Stimulated activated CD4-positive, alpha-beta T cell treated with anti-CD3 and anti-CD28 coated beads, TNF-alpha, amount 100 ng/mL, for 4 hours (primary cell): ENCODE measurements at places on chromosomes 5 and 9.

GRCh38 chr5:179908528-179908927 lies 831 bp upstream of the TBC1D9B start:
- DNase-seq, result no peak

DNA sequence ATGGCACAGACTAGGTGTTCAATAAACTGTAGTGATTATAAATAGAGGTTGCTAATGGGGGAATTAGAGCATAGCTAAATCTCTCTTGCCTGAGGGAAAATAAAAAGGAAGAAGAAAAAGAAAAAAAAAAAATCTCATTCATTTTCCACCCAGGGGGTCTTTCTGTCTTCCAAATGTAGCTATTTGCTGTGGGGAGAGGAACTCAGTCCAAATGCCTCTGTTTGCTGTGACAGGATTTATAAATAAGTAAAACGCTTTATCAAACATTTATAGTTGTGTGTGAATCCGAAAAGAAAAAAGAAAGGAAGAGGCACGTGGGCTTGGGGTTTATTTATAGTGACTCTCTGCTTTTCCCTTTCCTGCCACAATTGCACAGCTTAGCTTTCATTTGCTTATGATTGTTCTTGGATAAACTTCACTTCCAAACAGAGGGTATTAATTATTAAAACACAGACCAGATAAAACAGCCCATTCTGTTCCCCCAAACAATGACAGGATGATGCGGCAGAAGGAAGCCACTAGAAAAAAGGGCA lies 245.7 kb downstream of the ASTN2 start:
- no peak for DNase-seq

DNA sequence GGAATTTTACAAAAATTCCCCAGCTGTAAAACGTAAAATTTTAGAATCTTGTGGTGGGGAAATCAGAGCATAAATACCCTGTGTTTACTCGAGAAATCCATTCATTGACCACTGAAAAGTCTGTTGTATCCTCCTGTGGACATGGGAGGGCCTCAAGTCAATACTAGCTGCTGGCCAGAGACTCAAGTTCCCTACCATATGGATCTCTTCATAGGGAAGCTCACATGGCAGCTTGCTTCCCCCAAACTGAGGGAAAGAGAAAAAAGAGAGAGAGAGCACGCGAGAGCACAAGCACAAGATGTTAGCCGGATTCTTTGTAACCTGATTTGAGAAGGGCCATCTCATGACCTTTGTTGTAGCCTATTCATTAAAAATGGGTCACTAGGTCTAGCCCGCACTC lies 591.9 kb downstream of the LRRC70 start:
- no peak for DNase-seq

DNA sequence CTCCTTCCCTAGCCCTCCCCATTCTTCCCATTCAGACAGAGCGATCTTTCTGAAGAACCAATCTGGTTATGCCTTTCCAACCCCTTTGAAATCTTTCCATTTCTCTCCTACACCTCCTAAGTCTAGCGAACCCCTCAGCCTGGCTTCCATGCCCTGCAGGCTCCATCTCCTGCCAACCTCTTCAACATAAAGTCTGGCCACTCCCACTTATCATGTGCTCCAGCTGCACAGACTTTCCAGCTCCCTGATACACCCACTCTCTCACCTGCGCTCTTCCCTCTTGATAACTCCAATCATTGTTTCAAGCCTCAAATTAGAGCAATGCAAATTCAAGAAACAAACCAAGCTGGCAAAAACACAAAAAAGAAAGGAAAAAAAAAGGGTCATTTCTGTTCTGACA lies 3.8 kb upstream of the ORM1 start:
- DNase-seq, result no peak

DNA sequence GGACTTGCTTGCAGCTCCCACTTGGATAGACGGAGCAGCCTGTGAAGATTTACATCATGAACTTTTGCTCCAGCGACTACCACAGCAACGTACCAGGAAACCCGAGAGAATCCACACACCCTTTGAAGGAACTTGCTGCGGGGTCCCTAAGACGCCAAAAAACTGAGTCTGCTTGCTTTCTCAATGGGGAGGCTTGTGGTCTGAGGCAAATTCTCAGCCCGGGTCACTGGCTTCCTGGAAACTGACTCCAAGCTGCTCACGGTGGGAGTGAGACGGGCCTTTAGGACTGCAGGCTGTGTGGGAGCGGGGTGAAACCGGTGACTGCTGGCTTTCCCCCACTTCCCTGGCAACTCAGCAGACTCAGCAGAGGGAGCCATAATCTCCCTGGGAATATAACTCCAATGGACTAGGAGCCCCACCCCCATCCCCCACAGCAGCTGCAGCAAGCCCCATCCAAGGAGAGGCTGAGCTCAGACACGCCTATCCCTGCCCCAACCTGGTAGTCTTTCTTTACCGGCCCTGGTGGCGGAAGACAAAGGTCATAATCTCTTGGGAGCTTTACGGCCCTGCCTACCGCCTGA lies 466.0 kb downstream of the CAAP1 start:
- DNase-seq, result no peak

- no peak for DNase-seq
Observed at GRCh38 chr9:22423566-22423965, 23.1 kb upstream of the DMRTA1 start.

GRCh38 chr9:126459546-126459945 lies 132.9 kb downstream of the MVB12B start:
- no peak for DNase-seq

GRCh38 chr5:143063175-143063970 lies 293.2 kb downstream of the ARHGAP26 start:
- no peak for DNase-seq

- DNase-seq, result no peak
Observed at GRCh38 chr5:172691886-172692285, 50.8 kb downstream of the NEURL1B start.

- no peak for DNase-seq
Observed at GRCh38 chr5:96812851-96813250, 5.1 kb upstream of the ERAP1 start.

GRCh38 chr9:4741365-4742089 lies 525 bp upstream of the AK3 start:
- DNase-seq, result no peak

DNA sequence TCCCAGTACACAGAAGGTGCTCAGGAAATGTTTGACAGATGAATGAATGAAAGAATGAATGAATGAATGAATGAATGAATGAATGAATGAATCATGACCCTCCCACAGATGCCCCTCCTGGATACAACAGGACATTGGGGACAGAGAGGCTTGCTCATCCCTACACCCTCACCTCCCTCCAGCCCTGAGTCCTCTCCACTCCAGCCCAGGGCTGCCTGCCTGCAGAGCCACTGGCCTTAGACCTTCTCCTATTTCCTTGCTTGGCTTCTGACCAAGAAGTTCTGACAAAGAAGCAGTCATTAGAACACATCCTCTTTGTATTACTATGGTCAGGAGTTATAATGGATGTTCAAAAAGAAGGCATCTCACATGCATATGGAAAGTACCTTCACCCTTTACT lies 240.7 kb upstream of the DAPK1 start:
- no peak for DNase-seq

GRCh38 chr5:62327138-62328053 lies 21.4 kb downstream of the KIF2A start:
- no peak for DNase-seq

DNA sequence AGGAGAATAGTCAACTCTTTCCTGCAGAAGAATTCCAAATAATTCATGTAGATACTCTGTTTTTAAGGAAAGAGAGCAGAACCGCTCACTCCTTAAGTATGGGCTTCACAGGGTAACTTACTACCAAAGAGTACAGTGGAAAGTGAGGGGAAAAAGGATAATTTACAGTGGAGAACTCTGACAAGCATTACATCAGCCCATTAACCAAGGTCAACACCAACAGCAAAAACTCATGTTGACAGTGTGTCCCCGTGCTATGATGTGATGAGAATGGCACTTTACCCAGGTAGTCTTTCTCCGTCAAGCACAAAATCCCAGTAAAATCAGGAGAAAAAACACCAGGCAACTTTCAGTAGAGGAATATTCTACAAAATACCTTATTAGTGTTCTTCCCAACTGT lies 104.3 kb downstream of the ADCY2 start:
- DNase-seq, result no peak

DNA sequence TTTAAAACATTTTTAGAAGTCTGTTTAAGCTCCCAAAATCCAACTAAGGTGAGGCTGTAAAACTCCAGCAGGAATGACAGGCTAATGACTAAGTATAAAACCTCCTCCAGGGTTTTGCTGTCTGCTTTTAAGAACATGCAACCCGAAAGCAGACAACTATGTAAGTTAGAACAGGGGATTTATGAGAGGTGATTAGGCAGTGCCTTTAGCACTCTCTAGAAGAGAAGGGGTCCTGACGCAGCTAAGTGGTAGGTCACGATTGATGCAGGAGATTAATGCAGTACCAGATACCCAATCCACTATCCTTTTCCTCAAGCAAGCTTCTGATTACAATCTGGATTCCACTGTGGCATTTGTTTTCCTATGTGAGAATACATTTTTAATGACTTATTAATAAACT lies 25.9 kb downstream of the HOMER1 start:
- no peak for DNase-seq

DNA sequence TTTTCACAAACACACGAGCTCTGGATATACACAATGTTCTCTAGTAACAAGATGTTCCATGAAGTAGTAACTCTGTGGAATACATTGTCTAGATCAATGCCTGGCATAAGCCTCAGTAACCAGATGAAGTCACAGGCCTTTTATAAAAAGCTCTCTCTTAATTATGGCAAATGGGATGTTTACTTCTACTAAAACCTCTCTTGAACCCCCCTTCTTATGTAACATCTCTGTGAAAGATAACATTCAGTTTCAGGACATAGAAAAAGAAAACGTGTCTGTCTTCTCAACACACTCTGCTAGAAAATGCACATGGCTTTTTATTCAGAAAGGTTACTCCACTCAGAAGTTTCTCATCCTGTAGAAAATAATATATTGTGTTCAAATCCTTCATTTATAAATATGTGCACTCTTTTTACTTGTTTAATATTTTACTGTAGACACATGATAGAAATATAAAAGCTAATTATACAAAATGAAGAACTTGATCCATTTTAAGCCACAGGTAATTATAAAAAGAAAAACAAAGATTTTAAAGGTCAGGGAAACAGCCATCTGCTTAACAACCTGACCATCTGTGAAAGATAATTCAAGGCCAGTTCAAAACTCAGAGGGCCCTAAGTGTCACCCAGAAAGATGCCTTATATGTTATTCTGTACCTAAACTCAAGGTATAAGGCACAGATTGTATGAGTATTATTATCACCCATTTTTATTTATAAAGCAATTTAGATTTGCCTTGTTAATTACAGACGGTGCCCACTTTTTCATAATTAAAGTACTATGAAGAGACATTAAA lies 812.0 kb downstream of the CDH18 start:
- no peak for DNase-seq

GRCh38 chr5:118366429-118366828 lies 621.9 kb downstream of the DTWD2 start:
- no peak for DNase-seq

- no peak for DNase-seq
Observed at GRCh38 chr5:54742417-54742891, 224.9 kb downstream of the SNX18 start.

DNA sequence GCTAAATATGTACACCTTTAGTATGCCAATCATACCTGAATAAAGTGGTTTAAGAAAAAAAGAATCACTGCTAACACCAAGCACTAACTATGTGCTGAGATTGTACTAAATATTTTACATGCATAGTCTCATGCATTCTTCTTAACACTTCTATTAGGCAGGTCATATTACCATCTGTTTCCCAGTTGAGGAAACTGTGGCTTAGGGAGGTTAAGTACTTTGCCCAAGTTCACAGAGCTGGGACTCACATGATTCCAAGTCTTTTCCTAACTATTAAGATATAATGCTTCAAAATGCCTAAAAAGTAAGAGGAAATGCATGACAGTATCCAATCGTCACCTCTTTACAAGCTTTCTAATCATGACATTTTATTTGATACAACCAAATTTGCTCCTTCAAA lies 69.2 kb upstream of the PLPP6 start:
- DNase-seq, result no peak

DNA sequence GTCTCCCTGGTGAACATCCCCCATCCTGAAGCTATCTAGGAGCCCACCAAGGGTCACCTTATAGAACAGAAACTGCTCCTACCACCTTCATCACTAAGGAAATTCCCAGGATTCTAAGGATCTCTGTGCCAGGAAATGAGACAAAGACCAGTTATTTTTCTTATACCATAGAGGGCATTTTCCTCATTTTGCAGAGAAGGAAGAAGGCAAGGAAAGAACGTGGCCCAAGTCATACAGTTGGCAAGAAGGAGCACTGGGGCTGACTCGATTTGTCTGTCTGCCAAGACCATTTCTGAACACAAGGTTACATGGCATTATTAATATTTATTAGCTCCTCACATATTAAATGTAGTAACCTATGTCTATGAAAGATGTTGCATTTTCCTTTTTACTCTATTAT lies 49.6 kb upstream of the TNFSF15 start:
- DNase-seq, result no peak

DNA sequence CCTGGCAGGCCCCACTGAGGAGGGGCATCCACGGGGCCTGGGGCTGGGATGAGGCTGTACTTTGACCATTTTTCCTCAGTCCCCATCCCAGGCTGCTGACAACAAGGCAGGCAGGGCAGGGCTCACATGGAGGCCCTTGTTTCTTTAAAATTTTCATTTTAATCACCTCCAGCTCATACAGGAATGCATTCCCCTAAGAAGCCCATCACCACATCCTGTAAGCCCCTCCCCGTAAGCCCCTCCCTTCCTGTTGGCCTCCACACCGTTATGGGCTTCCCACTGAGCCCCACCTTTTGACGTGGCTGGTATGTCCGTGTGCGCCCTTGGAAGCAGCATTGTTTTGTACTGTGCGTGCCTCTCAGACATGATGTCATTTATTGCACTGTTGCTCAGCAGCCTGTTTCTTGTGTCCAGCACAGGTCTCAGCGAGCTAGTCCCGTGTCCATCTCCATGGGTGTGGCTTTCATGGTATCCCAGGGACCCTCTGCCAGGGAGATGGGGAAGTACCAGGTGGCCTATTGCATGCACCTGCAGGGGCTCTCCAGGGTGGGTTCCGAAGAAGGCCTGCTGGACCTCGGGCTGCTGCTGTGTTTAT lies 22.4 kb downstream of the PHF2 start:
- DNase-seq, result no peak

DNA sequence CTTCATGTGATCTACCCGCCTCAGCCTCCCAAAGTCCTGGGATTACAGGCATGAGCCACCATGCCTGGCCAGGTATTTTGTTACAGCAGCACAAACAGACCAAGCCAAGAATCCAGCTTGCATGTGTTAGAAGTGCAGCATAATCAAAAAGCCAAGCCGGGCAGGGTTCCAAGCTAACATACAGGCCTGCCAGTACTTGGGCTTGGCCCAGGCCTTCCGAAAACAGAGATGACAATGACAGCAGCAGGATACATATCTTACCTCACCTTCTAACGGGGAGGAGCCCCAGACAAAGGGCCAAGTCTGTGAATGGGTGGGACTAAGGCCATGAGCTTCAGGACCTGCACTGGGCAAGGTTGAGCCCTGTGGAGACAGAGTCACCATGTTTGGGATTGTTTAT lies 91.4 kb upstream of the ZNF462 start:
- DNase-seq, result no peak

DNA sequence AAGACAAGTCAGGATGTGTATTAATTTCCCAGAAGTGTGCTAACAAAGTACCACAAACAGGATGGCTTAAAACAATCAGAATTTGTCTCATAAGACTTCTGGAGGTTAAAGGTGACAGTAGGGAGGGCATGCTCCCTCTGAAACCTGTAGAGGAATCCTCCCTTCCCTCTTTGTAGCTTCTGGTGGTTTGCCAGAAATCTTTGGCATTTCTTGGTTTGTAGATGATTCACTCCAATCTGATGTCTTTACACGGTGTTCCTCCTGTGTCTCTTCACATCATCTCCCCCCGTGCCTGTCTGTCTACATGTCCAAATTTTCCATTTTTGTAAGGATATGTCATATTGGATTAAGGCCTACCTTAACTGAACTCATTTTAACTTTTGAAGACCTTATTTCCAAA lies 471.5 kb downstream of the ZNF608 start:
- no peak for DNase-seq
